BJ (cell line): ENCODE measurements at places on chromosomes 2 and 18.

GRCh38 chr18:75222407-75222806 lies 11.8 kb downstream of the TSHZ1 start:
- no peak for DNase-seq

DNA sequence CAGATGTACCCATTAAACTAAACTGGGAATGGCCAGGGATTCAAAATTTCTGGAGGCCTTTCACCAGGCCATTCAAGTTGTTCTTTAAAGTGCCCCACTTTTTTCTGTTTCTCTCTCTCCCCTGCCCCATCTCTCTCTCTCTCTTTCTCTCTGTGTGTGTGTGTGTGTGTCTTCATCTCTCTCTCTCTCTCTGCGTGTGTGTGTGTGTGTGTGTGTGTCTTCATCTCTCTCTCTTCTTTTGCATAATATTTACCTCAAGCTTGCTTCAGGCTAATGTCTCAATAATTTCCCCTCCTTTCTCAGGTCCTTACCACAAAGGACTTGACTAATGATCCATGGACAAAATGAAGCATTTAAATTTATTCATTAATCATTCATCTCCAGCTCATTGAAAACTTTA lies 164.2 kb upstream of the KLHL14 start:
- DNase-seq = no peak

- no peak for DNase-seq
Observed at GRCh38 chr2:165055082-165055851, 99.9 kb upstream of the SLC38A11 start.

DNA sequence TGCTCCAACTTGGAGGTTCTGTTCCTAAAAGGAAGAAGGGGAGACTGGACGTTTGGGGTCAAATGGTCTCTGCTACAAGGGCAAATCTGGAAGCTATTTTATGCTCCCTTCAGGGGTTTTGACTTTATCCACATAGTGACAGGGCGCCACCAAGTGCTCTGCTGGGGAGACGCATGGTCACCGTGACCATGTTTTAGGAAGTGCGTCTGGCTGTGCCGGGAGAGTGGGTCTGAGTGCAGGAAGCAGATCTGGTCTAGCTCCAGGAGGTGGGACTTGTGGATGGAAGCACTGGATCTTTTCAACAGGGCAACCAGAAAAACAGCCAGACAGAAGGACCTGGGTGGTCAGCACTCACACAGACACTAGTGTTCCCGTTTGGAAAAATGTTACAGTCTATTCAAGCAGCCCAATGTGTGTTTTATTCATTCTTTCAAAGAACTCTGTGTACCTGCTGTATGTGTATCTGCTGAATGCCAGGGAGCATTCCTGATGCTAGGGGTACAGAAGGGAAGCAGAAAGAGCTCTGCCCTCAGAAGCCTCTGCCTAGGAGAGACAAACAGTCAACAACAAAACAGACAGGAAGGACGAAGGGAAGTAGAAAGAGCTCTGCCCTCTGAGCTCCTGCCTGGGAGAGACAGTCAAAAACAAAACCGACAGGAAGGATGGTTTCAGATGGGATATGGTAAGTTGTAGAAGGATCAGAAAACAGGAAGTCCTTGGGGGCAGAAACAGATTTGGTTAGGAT lies 14.3 kb downstream of the IMPA2 start:
- no peak for DNase-seq

GRCh38 chr2:207938415-207938814 lies 86.9 kb downstream of the PLEKHM3 start:
- no peak for DNase-seq

DNA sequence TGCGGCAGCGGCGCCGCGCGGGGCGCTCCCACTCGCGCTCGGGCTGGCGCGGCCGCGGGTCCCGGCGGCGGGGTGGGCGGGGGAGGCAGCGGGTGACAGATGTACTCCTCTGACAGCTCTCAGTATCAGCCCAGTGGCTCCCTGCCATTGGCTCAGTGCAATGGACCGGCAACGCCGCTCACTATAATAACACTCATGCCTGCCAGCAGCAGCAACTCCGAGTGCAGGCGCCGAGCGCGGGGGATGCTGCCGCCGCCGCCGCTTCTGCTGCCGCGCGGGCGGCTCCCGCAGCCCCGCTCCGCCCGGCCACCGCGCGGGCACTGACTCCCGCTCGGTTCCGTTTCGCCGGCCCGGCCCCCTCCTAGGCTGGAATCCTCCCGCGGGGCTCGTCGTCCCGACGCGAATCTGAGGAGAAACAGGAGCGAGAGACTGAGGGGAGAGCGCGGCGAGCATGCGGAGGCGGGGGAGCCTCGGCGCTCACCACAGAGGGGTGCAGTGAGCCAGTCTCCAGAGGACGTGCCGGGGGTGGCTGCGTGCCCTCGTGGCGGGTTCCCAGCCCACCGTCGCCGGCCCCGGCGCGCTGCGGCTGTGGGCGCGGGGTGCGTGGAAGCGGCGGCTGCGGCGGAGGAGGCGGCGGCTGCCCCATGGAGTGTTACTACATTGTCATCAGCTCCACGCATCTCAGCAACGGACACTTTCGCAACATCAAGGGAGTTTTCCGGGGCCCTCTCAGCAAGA lies at the start of gene ZNF804A:
ZNF804A (plus strand) TSS at position 214 of the 738 bp plus-strand sequence; CDS start at position 645, 431 bp downstream.
- DNase-seq = no peak

- DNase-seq = no peak
Observed at GRCh38 chr2:232876161-232876977, 6.3 kb downstream of the SNORC start.

DNA sequence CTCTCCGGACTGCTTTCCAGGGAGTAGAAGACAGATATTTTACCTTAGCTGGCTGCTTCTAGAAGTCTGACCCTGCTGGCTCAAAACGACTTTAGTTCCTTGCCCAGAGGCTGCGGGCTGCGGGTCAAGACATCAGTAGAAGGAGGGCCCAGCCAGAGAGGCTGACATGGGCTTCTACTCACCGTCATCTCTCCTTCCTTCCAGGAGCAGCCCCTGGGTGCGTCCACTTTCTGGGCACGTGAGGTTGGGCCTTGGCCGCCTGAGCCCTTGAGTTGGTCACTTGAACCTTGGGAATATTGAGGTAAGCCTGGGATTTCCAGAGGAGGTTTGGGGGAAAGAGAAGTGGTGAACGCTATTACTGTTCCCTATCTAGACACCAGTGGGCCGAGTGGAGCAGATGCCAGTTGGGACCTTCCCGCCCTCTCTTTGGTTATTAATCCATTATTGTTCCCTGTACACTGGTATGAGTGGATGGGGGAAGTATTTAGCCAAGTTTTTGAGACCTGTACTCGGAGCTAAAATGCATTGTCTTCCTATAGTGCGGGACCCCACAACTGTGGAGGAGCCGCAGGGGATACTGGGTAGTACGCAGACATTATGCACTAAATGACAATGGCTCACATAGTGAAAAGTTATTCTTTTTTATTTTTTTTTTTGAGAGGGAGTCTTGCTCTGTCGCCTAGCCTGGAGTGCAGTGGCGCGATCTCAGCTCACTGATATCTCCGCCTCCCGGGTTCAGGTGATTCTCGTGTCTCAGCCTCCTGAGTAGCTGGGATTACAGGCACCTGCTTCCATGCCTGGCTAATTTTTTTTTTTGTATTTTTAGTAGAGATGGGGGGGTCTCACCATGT lies 26.3 kb upstream of the CASP8 start:
- DNase-seq = no peak

DNA sequence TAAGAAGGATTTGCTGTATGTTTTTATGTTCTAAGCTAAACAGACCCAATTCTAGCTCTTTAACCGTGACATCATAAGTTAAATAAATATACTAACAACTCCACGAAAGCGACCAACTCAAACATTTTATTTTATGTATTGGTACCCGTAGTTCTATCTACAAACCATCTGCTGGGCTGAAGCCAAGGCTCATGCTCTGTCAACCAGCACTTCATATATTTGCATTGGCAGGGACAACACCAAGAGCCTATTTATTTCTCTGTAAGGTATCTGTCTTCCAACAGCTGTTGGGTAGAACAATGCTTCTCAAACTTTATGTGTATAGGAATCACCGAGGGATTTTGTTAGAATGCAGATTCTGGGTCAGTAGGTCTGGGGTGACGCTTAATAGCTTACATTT lies 64.5 kb downstream of the PID1 start:
- no peak for DNase-seq

DNA sequence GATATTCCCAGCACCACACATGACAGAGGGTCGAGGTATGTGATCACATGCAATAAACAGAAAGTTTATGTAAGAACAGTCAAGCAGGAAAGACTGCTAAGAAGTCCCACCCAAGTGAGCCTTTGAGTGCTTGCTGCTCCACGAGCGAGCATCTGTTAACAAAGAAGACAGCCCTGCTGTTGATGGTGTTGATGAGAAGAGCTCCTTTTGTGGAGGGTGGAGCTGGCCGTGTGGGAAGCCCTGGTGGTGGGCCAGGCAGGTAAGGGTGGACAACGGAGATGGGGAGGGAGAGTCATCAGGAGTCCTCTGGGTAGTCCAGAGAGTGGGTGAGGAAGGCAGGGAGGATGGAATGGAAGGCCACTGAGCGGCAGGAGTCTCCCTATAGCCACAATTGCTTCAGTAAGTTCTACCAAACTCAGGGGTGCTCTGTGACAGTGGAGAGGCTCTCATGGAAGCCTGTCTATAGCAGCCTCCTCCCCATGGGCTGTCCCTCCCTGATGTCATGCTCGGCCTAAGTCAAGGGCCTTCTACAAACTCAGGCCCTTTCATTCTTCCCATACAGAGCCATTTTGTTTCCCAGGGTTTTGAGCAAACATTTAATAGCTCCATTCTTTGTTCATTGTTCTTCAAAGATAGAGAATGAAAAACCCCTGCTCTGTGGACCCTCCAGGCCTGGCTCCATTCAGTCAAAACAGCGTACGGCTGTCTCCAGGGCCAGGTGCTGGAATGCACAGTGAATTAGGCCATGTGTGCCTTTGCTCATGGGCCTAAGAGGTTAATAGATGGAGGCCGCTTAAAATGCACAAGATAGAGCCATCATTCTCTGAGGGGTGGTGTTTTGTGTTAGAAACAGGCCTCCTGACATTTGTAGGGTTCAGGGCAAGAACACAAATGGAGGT lies 494.2 kb upstream of the RAB6C start:
- DNase-seq = no peak

- no peak for DNase-seq
Observed at GRCh38 chr2:187462839-187463238, 14.8 kb upstream of the CALCRL start.

- no peak for DNase-seq
Observed at GRCh38 chr18:25473008-25473407, 121.0 kb upstream of the ZNF521 start.

DNA sequence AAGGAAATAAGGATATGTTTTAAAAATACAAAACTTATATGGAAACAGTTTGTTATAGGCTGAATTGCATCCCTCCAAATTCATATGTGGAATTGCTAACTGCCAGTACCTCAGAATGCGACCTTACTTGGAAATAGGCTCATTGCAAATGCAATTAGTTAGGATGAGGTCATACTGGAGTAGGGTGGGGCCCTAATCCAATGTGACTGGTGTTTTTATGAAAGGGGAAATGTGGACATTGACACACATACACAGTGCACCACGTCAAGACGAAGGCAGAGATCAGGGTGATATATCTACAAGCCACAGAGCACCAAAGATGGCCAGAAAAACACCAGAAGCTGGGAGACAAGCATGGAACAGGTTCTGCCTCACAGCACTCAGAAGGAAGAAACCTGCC lies 494.2 kb downstream of the TSN start:
- DNase-seq = no peak

DNA sequence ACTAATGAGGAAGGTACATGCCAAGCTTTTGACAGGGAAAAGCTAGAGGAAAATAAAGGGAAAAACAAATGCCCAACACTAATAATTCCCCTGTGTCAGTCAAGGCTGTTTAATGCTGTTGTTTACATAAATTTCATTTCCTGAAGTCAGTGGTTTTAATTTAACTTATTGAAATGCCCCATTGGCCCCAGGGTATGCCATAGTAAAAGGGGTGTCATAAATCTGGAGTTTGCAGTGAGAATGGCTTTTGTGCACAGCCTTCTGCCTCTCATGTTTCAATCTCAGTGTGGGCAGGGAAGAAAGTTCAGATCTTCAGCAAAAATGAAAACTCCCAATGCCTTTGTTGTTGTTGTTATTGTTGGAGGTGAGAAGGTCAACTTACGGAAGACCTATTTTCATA lies 550.1 kb upstream of the DCC start:
- DNase-seq = no peak

- no peak for DNase-seq
Observed at GRCh38 chr2:1010415-1010930, 59.8 kb downstream of the SNTG2 start.

- DNase-seq = no peak
Observed at GRCh38 chr2:74560591-74560990, 6.1 kb downstream of the DOK1 start.

GRCh38 chr2:166230724-166231070 lies 102.9 kb upstream of the SCN1A start:
- DNase-seq = no peak

- no peak for DNase-seq
Observed at GRCh38 chr18:79875531-79875919, 75.9 kb downstream of the SLC66A2 start.

DNA sequence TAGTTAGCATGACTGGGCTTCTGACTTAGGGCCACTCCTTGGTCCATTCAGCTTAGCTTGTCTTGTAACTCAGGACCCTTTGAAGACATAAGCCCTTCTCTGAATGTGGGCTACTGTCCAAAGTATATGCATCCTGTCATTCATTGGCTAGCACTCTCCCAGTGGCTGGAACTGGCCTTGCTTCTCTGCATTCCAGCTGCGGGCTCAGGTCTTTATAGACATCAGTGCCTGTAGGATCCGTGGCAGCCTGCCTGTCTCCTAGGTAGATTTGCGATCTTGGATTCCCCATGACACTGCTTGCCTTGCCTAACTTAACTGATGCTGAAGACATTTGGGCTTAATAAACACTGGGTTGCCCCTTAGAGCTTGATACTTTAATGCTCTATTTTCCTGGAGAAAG lies 170.1 kb downstream of the DCC start:
- no peak for DNase-seq

- DNase-seq = no peak
Observed at GRCh38 chr2:86617738-86618137, 5.9 kb downstream of the RNF103 start.

GRCh38 chr2:16257322-16258028 lies 317.1 kb downstream of the MYCN start:
- DNase-seq = no peak

GRCh38 chr2:1041012-1041805 lies 90.6 kb downstream of the SNTG2 start:
- no peak for DNase-seq

GRCh38 chr2:240638512-240639160 lies 13.4 kb downstream of the GPR35 start:
- DNase-seq = no peak

DNA sequence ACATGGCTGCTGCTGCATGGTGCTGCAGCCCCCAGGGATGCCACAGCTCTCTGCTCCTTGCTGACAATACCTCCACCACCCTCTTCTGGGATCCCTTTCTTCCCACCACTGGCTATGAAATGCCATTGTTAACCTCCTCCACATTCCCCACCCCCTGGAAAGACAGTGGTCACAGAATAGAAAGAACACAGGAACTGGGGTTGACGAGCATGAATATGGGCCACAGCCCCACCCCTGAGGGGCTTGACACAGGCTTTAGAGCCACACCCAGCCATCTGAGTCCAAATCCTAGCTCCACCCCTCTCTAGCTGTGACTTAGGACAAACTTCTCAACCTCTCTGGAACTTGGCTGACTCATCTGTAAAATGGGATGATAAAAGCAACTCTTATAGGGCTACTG lies 47.3 kb downstream of the TMEM163 start:
- no peak for DNase-seq
